ENCODE measurements at places on chromosomes 2 and 18.

DNA sequence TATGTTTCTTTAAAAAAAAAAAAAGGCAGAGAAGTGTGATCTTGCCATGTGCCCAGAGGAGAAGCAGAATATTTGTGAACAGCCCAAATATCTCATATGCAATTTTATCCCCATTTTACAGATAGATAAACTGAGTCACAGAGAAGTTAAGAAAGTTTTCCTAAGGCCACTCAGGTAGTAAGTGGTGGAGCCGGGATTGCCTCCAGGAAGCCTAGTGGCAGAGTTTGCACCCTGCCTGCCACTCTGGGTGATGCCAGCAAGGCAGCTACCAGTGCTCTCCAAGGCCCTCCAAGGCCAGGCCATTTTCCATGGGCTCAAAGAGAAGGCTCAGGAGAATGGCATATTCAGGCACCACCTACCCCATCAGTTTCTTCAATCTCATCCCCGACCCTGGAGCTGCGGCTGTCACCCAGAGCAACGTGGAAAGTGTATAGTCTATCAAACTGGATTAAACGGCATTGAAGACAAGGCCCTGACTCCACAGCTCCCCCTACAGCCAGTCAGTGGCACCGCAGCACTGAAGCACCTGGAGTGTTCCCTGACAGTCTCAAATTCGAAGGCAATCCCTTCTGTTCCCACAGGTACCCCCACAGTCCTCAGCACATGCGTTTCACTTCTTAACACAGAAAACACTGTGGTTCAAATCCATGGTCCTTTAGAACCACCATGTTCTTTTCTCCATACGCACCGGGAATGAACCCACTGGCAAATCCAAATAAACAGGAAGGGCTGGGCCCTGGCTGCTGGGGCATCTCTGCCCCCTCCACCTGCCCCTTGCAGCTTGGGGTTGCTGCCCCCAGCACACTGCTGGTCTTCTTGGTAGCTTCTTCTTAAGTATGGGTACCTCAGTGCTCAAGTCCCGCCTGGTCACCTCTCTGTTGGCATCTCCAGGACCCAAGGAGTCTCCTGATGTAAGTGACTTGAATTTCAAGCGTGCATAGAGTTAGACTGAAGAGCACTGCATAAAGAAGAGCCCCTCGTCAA is 175.3 kb downstream of the INHBB start:
- peak; percentile 54 for DNase-seq

GRCh38 chr2:8191427-8191826 is 490.4 kb upstream of the ID2 start:
- no peak for DNase-seq

GRCh38 chr2:118994778-118995177 is 52.8 kb downstream of the MARCO start:
- no peak for DNase-seq

- DNase-seq, result no peak
These were observed 80.6 kb downstream of the EML6 start for GRCh38 chr2:54803783-54804751.

- no peak for DNase-seq
These were observed 420.9 kb downstream of the TRIB2 start for GRCh38 chr2:13137679-13138078.

- DNase-seq, result no peak
These were observed 4.0 kb downstream of the NT5DC4 start for GRCh38 chr2:112724591-112725525.

DNA sequence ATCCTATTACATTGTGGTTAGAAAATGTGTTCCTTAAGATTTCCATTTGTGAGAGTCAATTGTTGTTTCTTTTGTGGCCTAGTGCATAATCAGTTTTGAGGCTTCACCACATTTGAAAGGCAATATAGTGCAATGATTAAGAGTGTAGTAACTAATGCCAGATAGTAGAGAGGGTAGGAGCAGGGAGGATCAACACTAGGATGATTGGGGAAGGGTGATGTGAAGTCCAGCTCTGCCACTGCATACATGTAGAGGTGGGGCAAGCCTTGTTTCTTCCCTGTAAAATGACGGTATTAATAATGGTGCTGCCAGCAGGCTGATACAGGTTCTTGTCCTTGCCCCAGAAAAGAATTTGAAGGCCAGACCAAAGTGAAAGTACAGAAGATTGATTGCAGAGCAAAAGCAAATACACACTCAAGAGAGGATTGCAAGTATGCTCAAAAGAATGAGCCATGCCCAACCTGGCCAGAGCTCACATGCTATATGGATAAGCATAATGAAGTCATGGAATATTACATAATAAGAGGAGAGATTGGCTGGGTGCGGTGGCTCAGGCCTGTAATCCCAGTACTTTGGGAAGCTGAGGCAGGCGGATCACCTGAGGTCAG is 8.0 kb downstream of the SP100 start:
- DNase-seq, result no peak

DNA sequence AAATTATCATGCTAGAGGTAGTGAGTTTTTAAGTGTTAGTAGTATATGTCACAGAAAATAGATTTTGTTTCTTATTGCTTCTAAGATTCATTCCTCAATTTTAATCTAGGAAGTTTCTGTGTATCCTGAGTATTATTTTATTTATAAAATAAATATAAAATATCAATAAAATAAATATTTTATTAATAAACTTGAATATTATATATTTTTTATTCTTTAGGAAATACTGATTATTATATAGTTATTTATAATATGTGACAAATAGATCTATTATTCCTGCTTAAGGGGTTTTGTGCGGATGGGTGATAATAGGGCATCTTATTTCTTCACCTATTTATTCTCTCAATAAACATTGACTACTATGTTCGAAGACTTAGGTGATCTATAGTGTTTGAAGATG is 191.0 kb downstream of the ZNF407 start:
- no peak for DNase-seq

DNA sequence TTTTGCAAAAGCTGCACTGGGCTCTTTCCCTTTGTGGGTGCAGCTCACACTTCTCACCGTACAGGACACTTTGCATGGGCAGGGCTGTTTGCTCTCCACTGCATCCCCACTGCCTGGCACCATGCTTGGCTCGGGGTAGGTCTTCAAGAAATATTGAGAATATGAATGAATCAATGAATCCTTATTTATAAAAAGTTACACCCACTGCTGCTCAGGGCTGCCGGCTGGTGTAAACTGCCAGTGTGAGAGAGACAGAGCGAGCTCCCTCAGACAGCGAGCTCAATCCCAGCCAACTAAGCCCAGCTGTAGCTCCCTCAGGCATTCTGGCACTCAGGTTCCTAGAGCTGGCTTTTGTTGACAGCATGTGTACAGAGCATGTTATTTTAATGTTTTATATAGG is 3.4 kb downstream of the TMEM185B start:
- no peak for DNase-seq

- DNase-seq, result no peak
These were observed 726.6 kb upstream of the FANCL start for GRCh38 chr2:58967736-58968135.

- DNase-seq, result no peak
These were observed 190.4 kb downstream of the KIAA1328 start for GRCh38 chr18:37019157-37019827.

DNA sequence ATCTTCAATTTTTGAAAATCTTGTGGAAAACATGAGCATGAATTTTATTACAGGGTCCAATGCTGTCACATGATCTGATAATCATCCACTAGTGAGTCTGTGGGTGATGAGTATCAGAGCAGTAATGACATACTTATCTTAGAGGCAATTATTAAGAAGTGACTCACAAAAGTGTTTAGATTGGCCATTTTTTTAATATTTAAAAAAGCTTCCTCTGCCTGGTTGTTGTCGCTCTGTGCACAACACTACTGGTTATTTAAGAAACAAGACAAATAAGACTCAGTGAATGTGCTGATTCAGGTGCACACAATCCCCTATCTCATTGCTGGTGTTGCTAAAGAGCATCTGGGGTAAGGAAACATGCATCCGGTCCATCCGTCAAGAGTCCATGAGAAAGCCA is 665.8 kb upstream of the ZEB2 start:
- no peak for DNase-seq

GRCh38 chr2:86512034-86512433 is 51.2 kb downstream of the CHMP3 start:
- no peak for DNase-seq

GRCh38 chr2:70580352-70580751 is 26.7 kb upstream of the TGFA start:
- DNase-seq, result no peak

DNA sequence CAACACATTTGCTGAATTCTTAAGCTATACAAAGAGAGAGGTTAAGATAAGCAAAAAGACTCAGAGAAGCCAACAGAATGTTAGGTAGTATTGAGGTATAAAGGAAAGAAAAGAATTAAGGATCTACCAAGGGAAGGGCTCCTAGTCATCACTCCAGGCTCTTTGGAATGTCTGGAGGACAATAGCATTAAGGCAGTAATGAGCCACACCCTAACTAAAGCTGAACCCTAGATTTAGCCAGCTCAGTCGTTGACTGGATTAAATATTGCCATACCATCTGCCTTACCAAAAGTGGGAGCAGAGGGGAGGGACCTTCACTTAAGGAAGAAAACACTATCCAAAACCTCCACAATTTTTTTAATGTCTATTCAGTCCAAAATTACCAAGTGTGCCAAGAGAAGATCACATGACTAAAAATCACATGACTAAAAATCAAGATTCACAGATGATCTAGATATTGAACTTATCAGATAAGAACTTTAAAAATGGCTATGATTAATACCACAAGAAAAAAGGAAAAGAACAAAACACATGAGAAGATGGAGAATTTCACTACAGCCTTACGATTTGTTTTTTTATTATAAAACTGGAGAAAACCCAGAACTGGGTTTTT is 59.7 kb downstream of the EXOC6B start:
- DNase-seq, result no peak

- no peak for DNase-seq
These were observed 157.7 kb downstream of the ANTXR1 start for GRCh38 chr2:69170661-69171060.

- DNase-seq, result peak; percentile 15
These were observed 114.2 kb downstream of the FHOD3 start for GRCh38 chr18:36411745-36412168.

DNA sequence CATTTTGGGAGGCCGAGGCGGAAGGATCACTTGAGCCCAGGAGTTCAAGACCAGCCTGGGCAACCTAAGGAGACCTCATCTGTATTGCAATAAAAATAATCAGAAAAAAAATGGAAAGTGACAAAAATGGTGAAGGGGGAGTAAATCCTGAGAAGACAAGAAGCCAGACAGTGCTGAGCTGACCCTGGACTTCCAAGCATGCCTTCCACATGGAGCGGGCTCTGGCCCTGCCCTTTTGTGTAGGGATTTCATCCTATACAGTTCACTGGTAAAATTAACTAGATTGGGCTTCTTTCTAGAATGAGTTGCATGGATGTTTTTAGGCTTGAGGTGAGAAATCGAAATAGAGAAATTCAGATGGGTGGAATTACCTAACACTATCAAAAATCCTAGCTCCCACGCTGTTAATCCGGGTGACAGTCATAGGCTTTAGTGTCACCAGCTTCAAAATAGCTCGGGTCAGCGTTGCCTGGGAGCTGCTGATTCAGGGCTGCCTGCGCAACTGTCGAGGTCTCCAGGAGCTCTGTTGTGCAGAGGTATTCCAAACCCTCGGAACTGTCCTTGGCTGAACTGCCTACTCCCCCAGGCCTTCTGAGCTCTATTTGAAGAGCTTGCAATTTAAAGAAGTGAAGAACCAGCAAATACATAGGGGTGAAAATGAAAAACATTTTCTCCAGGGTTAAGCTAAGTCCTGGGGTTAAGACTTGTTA is 21.5 kb upstream of the ZNF532 start:
- peak; percentile 28 for DNase-seq

DNA sequence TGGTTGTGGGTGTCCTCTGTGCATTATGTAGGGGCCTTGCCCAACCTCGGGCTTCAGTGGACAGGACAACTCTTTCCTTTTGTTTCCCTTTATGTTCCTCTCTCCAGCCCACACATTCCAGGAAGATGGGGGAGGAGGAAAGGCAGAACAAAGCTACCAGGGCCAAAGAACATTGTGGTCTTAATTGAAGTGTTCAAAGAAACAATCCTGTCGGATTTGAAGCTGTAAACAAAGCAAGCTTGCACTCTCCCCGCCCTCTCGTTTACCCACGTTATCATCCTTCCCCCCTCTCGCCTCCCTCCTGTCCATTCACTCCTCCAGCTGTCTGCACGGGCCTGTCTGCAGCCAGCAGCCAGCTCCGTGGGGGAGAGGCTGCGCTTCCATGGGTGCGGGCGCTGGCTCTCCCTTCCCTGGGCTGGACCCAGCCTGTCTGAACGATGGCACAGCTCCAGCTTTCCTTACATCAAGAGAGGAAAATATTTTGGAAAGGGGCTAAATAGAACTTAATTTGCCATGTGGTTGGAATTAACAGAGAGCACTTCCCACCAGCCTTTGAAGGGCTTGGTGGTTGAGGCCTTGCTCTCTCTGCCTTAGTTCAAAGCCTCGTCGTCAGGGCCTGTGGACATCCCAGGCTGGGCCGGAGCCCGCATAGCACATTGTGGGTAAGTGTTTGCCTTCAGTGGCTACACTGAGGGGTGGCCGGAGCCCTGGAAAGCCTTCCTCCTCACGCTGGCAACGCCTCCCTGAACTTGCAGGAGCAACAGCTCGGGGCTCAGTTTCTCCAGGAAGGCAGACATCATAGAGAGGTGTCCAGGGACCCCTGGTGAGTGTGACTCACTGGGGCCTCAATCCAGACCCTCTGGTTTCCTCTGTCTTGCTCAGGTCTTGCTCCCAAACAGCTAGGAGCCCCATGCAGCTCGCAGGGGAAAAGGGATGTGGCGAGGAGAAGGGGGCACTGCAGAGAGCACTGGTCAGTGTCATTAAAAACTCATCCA is 60.6 kb upstream of the HS6ST1 start:
- no peak for DNase-seq

GRCh38 chr2:112597537-112598322 is 13.3 kb downstream of the CHCHD5 start:
- DNase-seq, result no peak

GRCh38 chr2:165436559-165436958 is 32.9 kb upstream of the CSRNP3 start:
- no peak for DNase-seq

GRCh38 chr2:101758001-101758400 is 60.5 kb downstream of the MAP4K4 start:
- DNase-seq, result no peak

DNA sequence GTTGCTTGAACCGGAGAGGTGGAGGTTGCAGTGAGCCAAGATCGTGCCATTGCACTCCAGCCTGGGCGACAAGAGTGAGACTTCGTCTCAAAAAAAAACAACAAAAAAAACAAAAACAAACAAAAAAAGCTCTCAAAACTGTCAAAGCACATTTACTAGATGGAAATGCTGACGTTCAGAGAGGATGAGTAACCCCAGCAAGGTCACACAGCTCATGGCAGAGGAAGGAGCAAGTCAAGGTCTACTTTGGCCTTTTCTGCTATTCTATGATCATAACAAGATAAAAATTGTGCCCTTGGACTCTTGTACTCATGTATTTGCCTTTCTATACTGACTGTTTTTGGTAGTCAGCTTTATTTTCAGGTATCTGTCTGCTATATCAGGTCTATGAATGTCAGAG is 109.5 kb downstream of the ARL6IP6 start:
- DNase-seq, result no peak

DNA sequence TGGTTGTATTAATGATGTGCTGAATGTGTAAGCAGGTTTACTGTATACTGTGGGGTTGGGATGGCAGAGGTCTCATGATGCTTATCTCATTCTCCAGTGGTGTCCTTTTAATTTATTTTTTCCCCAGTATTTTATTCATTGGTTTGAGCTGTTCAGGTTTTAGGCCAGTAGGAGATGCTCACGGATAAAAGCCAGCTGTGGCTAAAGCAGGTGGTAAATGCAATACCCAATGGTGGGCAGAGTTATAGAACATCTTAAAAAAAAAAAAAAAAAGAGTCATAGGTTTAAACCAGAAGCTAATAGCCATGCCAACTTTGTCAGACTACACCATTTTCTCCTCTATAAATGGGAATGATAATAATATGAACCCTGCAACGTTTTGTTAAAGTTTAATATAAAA is 57.8 kb upstream of the NEUROD1 start:
- no peak for DNase-seq

GRCh38 chr2:231383416-231384108 is 11.9 kb upstream of the B3GNT7 start:
- DNase-seq, result no peak
